Kasumi-1 (cell line): ENCODE measurements at places on chromosomes 12 and 14.
A peak's percentile ranks its signal among the peaks of the same experiment; 100 is the strongest.

DNA sequence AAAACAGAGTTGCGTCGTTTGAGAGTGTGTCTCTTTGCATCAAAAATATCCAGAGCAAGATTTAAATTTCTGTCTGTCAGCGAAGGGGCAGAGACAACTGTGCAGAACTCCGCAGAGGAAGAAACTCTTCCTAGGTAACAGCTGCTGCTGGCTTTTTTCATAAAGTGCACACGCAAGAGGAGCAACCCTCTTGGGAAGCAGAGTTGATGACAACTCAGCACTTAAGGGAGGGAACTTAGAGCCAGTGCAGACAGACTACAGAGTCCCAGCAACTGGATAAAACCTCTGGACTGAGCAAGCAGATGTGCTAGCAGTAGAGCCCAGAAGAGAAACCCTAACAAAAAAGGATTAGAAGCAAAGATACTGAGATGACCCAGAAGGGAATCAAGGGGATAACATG, 337.1 kb downstream of the PCNX1 start:
- no peak for DNase-seq

GRCh38 chr14:23099212-23099861, 4.0 kb downstream of the C14orf119 start:
- DNase-seq: no peak

DNA sequence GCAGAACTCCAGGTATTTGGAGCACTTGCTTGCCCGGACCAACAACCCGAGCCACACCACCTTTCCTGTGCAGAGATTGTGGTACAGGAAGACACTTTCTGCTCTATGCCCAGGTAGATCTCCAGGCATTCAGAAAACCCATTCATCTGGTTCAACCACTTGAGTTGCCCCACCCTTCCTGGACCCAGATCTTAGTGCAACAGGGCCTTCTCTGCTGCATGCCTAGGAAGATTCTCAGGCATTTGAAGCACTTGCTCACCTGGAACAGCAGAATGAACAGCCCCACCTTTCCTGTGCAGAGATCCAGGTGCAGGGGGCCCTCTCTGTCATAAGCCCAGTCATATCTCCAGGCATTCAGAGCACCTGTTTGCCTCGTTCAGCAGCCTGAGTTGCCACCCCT, 412.8 kb upstream of the MGAT4C start:
- no peak for DNase-seq

DNA sequence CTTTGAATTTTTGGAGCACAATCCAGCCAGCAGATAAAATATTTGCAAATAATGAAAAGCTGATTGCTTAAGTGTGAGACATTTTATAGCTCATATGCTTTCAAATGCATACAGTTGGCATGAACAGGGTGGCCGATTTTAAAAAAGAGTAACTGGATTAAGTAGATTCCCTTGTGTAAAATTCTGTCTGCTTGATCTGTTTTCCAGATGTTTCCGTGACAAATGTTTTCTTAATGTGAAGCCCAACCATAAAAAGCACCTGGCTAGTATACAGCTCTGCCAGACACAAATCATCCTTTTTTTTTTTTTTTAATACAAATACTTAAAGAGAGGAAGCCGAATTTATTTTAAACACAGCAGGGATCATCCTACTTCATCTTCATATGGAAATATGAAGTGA, 440.7 kb downstream of the CCER1 start:
- no peak for DNase-seq

- DNase-seq: no peak
Measured at GRCh38 chr14:67859169-67859749, 39.7 kb downstream of the RAD51B start.

- no peak for DNase-seq
Measured at GRCh38 chr12:101174541-101174940, 35.5 kb downstream of the SLC5A8 start.

DNA sequence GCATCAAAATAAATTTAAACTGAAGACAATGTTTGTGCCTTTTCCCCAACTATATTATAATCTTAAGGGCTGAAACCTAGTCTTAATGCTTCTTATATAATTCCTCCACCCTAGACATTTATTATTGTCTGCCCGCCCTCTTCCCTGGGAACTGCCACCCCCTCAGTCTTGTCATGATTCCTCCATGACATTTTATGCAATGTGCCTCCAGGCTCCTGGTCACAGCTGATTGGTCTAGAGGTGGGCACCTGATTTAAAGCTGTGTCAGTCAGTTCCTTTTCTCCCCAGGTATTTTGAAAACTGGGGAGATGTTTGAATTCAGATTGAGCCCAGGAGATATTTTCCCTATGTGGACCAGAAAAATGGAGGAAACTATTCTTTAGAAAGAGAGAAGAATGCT, 401.4 kb downstream of the PCNX1 start:
- no peak for DNase-seq

GRCh38 chr12:119446459-119446858, 111.9 kb downstream of the CCDC60 start:
- no peak for DNase-seq

DNA sequence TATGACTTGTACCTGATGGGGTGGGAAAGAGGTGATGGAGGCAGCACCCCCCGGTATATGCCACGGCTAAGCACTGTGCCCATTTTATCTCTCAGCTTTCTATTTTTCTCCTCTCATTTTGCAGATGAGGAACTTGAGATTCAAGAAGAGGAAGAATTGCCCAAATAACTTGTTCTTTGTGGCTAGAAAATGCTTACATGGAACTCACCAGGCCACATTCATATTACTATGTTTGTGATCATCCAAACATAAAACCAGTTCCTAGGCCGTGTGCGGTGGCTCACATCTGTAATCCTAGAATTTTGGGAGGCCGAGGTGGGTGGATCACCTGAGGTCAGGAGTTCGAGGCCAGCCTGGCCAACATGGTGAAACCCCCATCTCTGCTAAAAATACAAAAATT, 14.5 kb upstream of the PSMD9 start:
- DNase-seq: peak; percentile 26

DNA sequence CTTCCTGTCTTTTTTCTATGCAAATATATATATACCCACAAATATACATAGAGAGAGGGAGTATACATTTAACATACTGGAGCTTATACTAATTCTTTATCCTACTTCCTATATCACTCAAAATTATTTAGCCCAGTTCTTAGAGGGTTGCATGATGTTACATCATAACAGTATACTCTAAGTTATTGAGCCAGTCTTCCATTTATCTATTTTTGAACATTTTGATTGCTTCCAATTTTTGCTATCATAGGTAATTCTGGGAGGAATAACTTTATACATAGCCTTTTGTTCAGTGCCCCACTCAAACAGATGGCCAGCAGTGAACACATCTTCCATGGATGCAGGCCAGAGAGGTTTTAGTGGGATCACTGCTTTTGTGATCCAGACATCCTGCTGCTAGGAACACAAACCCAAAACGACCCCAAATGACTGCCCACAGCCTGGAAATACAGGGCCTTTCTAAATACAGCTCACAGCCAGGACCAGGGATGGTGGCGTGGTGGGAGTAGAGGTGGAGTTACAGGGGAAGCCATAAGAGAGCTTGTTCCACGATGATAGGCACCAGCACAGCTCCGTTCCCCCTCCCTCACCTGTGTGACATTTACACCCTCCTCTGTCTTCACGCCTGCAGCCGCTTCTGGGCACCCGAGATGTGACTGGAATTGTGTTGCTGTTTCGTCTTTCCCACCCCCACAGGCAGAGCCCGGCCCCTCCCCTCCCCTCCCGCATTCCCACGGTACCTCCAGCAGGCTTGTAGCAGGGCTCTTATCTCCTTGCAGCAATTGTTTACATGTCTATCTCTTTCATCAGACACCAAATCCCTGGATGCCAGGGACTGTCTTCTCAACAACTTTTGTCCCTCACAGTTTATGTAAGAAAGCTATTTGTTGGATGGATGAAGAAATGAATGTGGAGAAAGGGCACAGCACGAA, 30.7 kb upstream of the HDAC7 start:
- DNase-seq: no peak

DNA sequence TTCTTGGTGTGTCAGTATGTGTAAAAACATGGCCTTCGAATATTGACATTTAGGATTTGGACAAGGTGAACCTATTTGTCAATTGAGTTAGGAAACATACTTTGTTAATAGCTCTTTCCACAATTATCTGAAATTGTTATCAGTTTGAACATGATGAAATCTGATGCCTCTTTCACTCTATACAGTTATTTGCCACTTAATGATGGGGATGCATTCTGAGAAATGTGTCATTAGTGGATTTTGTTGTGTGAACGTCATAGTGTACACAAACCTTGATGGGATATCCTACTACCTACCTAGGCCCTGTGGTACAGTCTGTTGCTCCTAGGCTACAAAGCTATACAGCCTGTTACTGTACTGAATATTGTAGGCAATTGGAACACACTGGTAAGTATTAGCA, 4.8 kb downstream of the TULP3 start:
- no peak for DNase-seq

GRCh38 chr12:78191611-78192010, 360.9 kb downstream of the NAV3 start:
- DNase-seq: no peak

GRCh38 chr14:36207500-36207899, 31.0 kb upstream of the PTCSC3 start:
- DNase-seq: peak; percentile 47

DNA sequence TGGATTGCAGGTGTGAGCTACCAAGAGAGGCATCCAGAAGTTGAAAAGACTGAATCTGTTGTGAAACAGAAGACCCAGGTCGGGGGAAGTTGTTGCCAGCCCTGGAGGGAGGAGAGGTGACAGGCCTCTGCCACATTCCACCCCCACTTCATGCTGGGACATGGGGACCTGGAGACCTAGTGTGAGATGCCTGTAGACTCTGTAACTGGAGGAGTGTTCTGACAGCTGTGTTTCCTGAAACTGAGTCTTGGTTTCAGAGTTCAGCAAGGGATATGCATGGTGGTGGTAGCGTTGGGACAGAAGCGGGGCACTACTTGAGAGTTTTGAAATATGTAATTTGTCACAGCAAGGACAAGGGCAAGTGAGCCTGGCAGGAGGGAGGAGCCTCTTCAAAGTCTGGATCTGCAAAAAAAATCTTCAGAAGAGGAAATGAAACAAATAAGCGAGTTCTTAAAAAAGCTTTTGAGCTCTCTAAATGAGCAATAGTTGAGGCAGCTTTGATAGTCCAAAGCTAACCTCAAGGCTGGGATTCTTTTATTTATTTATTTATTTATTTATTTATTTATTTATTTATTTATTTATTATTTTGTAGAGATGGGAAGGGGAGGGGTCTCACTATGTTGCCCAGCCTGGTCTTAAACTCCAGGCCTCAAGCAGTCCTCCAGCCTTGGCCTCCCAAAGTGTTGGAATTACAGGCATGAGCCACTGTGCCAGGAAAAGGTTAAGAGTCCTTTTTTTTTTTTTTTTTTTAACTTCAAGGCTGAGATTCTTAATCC, 58.9 kb upstream of the EEA1 start:
- DNase-seq: peak; percentile 60

GRCh38 chr14:95362138-95362494, 42.4 kb upstream of the CLMN start:
- no peak for DNase-seq

DNA sequence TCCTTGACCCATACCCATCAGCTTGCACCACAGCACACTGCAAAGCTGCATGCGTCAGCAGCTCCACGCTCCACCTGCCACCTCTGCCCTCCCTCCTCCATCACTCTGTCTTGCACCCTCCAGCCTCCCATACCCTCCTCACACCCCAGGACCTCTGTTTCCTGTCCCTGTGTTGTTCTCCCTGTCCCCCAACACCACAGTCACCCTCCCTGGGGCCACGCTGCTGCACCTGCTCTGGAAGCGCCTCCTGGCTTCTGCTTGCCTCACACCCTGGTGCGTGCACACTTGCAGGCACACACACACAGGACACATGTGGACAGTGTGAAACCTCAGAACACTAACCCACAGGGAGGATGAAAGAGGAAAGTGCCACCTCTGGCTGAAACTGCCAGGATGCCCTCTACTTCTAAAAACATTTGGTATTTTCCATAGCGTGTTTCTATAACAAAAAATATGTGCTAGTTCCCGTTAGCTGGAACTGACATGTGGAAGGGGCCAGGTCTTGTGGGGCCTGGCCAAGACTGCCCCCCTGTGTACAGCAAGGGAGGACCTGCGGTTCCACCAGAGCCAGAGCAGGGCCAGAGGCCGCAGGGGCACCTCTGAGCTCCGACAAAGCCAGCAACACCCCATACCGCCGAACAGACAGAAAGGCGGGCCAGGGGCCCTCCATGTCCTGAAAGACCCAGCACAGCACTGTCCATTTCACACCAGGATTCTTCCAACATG, 10.0 kb downstream of the BRF1 start:
- no peak for DNase-seq

GRCh38 chr12:2183556-2184541, 131.1 kb downstream of the CACNA1C start:
- no peak for DNase-seq

GRCh38 chr14:102863381-102863780, 59.1 kb upstream of the AMN start:
- no peak for DNase-seq

GRCh38 chr14:100557658-100558057, 29.6 kb downstream of the BEGAIN start:
- no peak for DNase-seq

DNA sequence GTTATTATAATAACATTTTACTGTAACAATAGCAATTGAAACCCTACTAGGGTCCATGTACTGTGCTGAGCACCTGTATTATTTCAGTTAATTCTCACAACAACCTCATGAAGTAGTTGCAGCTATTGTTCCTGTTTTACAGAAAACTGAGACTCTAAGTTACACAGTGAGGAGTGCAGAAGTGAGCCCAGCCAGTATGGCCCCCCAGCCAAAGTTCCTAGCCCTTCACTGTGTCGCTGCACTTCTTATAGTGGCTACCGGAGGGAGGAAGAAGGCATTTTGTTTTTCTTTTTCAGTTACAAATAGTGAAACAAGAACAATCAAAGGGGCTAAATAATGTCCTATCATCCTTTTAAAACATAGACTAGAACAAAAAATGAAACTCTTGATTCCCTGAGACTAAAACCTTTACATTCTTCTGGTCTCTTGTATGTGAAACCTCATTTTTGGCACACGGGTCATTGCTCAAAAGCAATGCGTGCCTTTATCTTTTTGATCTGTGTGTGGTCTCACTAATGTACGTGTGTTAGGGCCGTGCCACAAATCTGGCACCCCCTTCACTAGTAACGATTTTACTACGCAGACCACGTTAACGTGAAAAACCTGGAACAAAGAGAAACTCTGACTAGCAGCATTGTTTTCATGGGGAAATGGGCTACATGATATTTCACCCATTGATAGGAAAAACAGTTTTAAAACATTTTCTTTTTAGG, 88.7 kb downstream of the LLPH start:
- DNase-seq: no peak

GRCh38 chr12:100365411-100365810, 8.5 kb downstream of the SLC17A8 start:
- no peak for DNase-seq

DNA sequence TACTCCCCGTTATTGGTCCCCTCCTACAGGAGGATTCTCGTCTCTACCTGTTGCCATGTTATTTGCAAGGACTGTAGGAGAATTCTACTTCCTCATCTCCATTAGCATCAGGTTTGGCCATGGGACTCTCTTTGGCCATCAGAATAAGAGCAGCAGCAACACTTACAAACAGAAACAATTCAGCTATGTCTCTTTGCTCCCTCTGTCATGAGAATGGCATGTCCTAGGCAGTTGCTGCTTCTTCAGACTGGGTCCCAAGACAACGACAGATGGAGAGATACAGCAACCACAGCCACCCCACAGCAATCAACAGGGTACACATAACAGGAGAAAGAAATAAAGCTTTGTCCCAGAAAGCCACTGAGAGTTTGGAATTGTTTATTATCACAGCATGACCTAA, 19.7 kb downstream of the SLC41A2 start:
- DNase-seq: no peak
